T1000 (cell line): ENCODE measurements at places on chromosomes 16 and 17.
A peak's percentile ranks its signal among the peaks of the same experiment; 100 is the strongest.

- DNase-seq: no peak
These were observed at the start of gene PYY for GRCh38 chr17:43953746-43954145. Gene PYY, minus strand, starts transcription at chr17:43953940. Its CDS starts 457 bp downstream, at chr17:43953483.

DNA sequence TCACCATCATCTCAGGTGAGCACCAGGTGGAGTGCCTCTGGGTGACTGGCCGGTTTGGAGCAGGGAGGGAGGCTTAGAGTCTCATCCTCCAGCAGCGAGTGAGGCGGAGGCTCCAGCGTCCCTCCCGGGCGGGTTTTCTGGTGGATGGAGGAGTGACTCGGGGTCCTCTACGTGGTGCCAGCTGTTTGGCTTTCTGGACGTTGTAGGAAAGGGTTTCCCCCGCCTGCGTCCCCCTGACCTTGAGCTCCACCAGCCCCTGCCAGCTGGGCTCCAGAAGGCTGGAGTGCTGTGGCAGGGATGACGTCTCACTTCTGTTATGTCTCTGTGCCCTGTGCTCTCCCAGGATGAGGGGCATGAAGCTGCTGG is 522 bp downstream of the DNASE1 start:
- DNase-seq: no peak

DNA sequence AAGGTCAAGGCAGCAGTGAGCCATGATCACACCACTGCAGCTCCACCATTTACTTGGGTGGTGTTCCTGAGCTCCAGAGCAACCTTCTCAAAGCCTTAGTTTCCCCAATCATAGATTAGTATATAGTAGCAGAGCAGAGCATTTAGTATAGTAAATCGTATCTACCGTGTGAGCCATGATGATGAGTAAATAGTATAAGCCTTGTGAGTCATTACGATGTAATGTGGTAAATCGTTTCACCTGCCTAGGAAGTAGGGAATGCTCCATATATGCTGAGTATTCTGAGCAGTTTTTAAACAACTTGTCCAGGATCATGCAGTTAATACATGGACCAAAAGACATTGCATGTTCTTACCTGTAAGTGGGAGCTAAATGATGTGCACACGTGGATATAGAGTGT is 66.4 kb downstream of the SCNN1B start:
- DNase-seq: no peak

DNA sequence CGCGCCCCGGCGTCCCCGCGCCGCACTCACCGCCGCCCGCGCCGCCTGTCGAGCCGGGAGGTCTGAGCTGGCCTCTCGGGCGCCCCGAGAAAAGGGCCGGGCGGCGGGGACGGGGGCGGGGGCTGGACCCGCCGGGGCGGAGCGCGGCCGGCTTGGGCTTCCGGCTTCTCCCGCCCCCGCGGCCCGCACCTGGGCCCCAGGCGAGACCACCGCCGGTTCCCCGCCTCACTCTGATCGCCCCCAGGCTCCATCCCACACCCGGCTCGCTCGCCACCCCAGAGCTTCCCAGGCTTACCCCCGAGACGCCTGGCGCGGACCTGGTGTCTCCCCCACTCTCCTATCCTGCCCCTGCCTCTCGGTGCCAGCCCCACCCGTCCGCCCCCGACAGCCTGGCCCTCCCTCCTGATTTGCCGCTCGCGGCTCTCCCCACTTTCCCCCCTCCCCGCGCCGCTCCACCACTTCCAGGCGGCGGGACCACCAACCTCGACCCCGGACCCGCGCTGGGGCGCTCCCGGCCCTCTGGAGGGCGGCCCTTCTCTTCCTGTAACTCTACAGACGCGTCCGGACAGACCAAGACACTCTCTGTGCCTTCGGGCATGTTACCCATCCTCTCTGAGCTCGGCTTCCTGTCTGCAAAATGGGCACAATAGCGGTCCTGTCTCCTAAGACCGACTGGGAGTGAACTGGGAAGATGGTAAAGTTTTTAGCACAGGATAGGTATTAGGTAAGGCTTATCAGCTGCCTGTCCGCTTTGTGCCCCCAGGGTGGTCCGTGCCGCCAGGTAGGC is at the start of gene LITAF:
Gene LITAF, minus strand, starts transcription at position 64 of the 787 bp plus-strand sequence. CDS start 30,189 bp downstream, outside the sequence.
- DNase-seq: peak; percentile 26

DNA sequence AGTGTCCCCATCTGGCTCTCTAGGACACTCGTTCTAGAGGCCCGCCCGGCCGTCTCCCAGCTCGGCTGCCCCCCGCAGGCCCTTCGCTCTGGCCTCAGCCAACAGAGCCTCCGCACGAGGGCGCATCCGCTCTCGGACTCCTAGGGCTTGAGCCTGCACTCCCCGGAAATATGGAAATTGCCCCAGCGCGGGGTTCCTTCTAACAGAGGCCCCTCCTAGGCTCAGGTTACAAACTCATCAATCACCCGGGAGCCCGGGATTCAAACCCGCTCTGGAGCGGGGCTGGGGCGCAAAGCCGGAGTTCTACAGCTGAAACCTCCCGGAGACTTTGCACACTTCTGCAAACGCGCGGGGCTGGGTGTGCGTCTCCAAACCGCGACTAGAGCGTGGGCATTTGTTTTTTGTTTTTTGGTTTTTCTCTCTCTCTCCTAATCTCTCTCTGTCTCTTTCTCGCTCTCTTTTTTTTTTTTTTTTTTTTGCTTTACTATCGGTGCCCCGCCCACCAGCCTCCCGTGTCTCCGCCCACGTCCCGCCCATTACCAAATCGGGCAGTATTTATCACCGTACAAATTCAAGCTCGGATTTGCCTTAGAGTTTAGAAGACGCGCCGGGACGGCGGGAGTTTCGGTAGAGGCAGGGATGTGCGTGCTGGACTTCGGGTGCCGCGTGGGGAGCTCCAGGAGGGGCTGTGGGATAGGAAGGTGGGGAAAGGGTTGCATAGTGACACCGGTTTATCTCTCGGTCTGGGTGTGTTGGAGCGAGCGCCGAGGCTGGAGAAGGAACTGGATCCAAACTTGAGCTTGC is 2.4 kb upstream of the FOXL1 start:
- DNase-seq: peak; percentile 80

DNA sequence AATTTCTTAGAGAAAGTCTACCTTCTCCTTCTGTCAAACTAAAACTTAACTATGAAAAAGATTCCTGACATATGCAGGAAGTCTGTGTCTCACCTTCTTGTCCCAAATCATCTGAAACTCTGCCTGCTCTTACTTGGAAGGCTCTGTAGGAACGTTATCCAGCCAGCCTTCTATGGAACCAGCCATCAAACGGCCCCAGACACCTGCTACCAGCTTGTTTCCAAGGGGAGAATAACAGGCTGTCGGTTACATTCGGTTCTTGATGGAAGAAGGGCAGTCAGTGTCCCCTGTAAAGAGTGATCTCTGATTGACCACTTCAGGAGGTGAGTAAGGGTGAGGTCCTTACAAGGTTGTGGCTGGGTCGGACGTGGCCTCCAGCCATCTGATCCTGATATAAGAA is 1.7 kb downstream of the ADAMTS18 start:
- no peak for DNase-seq

DNA sequence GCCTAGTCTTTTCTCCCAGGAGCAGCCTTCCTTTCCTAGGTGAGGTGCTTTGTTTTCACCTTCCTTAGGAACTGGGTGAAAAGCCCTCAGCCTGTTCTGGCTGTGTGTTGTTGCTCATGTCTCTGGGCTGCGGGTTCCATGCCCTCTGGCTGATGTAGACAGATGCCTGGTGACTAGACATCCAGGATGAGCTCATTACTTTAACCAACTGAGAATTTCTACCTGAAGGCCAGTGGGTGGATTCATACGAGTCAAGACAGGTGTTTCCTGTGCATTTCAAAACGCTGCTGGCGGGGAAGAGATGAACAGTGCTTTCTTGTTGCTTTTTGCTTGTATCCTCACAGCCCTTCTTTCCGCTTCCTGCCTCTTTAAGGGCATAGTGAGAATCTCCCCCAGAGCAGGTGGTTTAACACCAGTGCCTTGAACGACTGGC is 22.3 kb downstream of the SAP30BP start:
- DNase-seq: no peak
